ENCODE measurements at places on chromosomes 6 and 20.

- peak; percentile 64 for DNase-seq
Measured at GRCh38 chr6:148747471-148748165, 788 bp downstream of the UST start.

DNA sequence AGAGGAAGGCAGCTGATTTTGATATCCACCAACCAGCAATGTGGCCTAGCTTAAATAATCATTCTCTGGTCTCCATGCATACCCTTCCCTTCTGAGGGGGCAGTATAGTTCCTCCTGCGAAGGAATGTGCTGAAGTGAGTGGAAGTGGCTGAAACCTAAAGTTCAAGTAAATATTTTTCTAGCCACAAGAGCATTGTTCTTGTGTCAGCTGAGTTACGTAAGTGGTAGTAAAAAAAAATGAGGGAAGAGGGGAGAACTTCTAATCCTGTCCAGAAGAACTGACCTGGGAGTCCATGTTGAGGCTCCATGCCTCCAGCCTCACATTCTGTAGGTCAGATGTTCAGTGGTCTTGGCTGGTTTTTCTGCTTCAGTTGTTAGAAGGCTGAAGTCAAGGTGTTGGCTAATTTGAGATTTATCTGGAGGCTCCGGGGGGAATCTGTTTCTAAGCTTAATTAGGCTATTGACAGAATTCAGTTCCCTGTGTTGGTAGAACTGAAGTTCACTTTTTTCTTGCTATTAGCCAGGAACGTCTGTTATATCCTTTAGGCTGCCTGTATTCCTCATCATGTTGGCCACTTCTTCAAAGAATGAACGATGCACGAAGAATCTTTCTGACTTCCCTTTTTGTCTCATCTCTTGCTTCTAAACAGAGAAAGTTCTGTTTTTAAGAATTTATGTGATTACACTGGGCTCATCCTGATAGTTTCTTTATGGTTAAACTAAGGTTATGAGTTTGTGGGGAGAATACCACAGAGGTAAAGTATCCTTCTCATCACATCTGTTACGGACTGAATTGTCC, 207.1 kb upstream of the PRSS16 start:
- no peak for DNase-seq

DNA sequence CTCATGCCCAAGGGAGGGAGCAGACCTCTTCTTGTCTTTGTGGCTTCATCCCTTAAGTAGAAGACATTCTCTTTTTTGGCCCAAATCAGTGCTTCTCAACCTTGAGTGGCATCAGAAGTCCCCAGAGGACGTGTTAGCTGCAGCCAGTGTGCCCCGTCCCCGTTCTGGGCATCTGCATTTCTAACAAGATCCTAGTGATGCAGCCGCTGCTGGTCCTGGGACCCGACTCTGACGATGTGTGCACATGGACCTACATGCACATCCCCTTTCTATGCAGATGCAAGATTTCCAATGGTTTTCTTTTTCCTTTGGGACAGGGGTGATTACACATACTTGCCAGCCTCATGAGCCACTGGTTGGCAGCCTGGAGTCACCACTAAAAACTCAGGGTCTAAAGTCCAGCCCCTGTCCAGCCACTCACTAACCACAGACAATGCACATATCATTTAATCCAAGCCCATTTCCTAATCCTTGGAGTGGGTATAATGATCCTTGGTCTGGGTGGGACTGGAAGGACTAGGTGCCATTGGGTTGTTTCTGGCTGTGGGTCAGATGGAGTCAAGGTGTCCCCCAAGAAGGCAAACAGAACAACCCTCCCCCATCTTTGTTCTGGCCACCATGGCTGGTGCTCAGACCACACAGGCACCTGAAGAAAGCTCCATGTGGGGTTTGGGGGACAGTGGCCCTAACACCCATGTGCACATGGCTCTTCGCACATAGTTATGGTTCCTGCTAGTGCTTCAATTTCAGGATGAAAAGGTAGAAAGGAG, 6.4 kb downstream of the ACSS1 start:
- DNase-seq = no peak

DNA sequence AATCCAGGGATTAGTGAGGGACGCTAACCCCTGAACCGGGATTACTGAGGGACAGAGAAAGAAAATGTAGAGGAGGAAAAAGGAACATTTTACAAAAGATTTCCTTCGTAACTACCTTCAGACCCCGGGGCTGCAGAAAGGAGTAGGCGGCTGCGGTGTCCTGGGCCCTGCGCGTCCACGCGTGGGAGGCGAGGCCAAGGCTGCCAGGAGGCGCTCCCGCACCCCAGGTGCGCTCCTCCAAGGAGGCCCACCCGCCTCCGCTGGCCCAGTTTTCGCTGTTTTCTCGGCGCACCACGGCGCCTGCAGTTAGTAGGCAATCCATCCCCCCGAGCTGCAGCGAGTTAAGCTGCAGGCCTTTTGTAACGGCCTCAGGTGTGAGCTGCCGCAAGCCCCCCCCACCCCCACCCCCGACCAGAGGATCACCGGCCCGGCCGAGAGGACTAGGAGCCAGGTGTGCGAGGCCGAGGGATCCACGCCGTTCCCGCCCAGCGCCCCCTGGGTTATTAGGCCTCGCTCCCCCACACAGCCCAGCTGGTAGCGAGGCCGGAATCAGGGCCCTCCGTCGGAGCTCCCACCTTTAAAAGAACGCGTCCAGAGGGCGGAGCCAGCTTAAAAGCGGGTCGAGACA, 380.3 kb upstream of the ARID1B start:
- no peak for DNase-seq

GRCh38 chr20:39850821-39851330, 838.2 kb downstream of the MAFB start:
- no peak for DNase-seq

GRCh38 chr6:4965562-4966389, 38.1 kb downstream of the RPP40 start:
- no peak for DNase-seq

DNA sequence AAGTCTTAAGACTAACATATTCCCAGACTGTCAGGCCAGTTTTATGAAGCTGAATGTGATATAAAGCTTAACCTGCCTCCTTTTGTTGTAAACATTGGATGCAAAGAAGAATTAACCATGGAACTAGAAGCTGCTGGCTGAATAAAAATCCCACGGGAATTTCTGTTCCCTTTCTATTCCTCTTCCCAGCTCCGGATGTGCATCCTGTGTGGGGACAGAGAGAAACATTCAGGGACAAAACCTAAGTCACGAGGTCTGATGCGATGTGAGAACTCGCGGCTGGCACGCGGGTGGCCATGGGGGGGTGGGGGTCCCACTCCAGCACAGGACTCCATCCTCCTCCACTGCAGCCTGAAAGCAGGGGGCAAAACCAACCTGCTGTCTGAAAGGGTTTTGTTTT, 32.2 kb downstream of the RAMACL start:
- no peak for DNase-seq

DNA sequence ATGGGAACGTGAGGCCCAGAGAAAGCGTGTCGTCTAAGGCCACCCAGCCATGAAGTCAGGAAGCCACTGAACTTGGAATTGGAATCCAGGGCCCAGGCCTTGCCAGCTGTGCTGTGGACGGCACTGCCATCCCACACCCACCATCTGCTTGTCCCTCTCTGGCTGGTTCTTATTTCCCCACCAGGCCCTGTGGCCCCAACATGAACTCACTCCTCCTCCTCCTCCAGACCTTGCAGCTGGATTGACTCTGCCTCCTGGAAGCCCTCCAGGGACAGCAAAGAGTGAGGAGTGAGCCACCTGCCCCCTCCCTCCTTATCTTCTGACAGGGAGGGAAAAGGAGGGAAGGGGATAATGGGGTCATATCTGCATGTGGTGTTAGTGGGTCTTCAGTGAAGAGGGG, 16.0 kb upstream of the IP6K3 start:
- no peak for DNase-seq

DNA sequence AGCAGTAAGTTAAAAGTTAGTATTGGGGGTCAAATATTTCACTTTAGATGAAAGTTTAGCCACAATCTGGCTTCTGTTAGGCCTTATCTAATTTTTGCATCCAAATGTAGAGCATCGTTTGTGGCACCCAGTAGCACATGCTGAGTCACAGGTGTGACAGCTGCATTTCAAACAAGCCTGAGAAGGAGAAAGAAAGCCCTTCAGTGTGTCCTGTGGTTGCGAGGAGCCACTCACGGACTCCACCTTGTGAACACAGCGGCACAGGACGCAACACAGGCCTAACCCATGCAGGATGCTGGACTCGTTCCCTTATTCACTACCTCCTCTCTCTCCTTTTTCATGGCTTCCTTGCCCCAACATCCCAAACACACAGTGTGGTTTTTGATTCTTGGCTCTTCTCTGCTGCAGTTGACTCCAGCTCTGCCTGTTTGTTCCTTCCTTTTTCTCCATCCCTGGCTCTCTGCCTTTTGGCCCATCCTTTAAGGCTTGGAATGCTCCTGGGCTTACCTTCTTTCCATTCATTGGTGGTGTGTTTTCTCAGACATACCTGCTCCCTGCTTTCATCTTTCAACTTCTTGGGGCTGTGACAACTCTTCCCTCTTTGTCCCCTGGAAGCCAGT, 124.2 kb downstream of the SLC16A10 start:
- peak; percentile 11 for DNase-seq

DNA sequence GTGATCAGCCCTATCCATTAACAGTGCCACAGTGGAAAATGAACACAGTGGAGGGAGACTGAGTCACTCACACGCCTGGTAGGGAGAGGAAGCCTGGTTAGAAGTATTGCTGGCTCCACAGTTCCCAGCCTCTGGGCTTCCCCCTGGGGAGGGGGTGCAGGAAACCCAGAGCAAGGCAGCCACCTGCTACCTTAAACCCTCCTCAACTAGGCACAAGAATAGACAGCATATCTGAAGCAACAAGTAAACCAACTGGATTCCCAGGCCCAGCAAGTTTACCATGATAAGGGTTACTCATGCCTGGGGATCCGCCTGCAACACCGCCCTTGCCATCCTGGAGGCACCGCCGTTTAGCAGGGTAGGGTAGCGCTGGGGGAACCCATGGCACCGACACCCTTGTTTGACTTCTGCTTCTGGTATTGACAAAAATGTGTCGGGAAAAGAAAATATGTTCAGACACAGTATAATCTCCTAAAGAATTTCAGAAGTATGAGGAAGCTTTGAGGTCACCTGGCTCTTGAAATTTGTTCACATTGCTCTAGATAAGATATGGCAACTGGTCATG, 38.3 kb downstream of the SLC22A23 start:
- no peak for DNase-seq

DNA sequence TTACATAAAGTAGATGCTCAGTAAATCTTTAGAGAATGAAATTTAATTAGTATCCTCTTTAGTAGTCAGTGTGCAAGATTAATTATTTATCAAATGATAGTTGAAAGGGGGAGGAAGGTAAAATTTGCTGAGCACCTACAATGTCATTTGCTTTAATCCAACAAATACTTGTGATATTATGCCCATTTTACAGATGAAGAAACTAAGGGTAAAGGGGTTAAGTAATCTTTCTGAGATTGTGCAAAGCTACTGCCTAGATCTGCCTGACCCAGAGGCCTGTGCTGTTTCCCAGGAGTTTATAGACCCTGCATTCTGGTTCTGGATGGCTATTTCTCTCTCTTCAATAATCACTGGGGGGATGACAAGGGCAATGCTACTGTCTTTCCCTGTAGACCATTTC, 58.3 kb upstream of the BACH2 start:
- DNase-seq = no peak

DNA sequence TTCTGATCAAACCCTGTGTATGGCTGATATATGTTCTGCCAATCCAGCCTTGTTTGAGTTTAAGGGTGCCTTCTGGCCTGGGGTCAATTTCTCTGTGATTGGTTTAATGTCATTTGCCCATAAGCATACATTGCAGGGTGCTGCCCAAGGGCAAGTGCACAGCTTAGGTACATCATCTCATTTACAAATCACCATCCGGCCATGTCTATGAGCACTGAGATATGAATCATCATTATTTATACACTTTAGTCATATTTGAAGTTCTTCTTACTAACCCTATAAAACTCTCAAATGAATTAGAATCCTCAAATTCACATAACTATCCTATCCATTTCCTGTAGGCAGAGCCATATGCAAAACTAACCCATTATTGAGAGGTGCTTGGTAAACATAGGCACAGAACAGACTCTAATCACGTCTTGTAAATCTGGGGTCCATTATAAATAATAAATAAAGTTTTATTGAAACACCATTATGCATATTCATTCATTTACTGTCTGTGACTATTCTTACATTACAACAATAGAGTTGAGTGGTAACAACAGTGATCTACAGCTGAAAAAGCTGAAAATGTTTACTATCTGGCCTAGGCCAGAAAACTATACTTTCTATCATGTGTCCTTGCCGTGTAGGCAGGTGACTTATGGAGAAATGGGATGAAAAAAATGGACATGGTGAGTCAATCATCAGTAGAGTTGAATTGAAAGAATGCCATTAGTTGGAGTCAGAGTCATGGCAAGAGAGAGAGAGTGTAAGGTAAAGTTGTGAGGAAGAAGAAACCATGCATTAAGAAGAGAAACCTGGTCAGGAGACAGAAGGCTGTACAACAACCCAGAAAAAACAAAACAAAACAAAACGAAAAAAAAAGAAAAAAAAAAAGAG, 25.0 kb downstream of the KCNQ5 start:
- DNase-seq = no peak

- peak; percentile 20 for DNase-seq
Measured at GRCh38 chr20:36315545-36316351, 9.6 kb downstream of the DLGAP4 start.

DNA sequence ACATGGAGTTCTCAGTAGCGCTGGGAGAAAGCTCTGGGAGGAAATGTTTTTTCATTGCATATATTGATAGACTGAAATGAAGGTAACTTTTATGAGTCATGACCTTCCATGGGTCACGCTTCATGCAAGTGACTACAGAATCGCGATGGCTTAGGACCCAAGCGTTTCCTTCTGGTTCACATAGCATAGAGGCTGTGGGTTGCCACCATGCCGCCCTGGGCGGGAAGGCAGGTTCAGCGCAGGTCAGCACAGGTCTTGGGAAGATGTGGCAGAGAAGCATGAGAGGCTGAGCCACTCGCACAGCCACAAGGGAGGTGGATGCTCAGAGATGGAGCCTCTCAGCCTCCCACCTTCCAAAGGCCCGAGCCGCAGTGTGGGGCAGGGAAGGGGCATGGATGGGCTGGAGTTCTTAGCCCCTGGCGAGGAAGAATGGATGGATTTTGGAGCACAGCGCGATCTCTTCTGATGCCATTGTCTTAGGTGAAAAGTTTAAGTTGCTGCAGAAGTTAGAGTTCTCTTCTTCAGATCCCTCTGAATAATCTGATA, 219.5 kb downstream of the SMOC2 start:
- DNase-seq = no peak

- DNase-seq = no peak
Measured at GRCh38 chr6:84641076-84641475, 123.3 kb downstream of the TBX18 start.

DNA sequence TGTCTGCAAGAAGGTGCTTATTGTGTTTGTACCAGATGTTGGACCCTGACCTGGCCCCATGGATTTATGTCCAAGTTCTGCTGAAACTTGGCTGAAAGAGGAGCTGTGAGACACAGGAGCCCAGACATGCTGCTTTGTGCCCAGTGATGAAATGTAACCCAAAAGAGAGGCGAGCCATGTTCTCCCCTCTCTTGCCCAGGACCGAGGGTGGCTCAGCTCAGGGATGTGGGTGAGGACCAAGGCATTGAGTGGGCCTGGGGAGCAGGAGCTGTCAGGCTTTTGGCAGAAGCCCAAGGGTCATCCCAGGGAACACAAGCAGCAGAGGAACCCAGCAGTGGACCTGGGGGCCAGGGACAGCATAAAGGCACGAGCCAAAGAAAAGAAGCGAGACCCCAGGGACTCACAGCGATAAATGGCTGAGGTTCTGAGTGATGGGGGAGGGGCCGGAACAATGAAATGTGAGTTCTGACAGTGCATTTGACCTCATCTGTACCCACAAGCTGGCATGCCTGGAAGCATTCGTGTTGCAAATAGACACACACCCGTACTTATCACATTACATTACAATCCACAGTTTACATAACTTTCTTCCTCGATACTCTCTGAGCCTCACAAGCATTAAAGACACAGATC, 363.4 kb upstream of the JARID2 start:
- DNase-seq = no peak

All from DMS53 (cell line).